ENCODE measurements at places on chromosomes 6 and 20. TPM values are rescaled to one million over a fixed set of nuclear protein-coding genes. Genes with fewer than 3 reads are reported as not detected.

- no peak for DNase-seq
Observed at GRCh38 chr6:3551716-3552511, 95.1 kb upstream of the SLC22A23 start.

The MLN gene
- not detected for total RNA-seq

DNA sequence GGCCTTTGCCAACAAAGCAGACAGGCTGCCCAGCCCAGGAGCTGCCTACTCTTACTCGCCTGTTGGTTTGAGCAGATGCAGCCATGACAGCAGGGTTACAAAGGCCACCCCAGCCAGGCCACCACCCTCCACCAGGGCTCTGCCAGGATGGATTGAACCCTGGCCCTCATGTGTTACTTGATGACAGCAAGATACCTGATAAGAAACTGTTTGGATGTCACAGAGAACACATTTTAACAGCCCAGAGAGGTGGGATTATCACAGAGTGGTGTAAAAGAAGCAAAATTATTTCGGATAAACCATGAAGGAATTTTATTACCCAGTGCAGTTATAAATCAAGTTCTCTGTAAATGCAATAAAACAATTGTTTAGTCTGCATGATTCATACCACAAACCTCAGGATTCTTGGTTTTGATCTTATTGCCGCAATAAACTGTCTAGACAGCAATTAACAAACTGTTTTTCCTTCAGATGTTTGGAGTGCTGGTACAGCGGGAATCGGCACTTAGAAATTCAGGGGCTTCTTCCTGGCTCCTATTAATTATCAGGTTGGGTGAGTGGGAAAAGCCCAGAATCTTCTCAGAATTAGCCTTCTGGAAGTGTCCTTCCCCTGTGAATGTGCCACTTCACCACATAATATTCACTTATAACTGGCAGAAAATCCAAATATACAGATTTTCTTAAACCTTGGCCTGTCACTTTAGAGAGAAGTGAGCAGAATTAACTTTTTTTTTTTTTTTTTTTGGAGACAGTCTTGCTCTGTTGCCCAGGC is 58.0 kb upstream of the SALL4 start:
- DNase-seq = peak; percentile 87

GRCh38 chr6:43616725-43617472 is 12.2 kb downstream of the GTPBP2 start:
- DNase-seq = no peak

- DNase-seq = no peak
Observed at GRCh38 chr20:43736588-43737158, 9.9 kb upstream of the GTSF1L start.

- peak; percentile 42 for DNase-seq
Observed at GRCh38 chr6:31821301-31822035, 6.1 kb upstream of the HSPA1B start.

The C20orf144 gene
- total RNA-seq = not detected

DNA sequence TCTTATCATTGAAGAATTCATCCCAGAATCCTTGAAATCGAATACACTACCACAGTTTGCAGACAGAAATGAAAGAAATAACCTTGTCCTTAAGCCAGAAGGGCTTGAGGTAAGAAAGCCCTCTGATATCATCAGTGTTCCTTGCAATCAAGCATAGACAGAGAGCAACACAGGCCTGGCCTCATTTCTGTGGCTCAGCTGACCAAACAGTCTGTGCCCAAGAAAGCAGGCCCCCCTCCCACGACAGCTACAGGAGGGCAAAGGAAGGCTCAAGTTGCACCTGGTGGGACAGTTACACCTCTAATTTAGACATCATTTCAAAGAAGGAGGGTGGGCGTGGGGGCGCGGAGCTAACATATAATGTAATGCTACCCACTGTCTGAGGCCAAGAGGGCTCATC is 21.6 kb downstream of the KIF16B start:
- no peak for DNase-seq

GRCh38 chr20:7348253-7348652 is 580.8 kb downstream of the BMP2 start:
- no peak for DNase-seq

GRCh38 chr20:41452226-41452625 is 85.6 kb upstream of the EMILIN3 start:
- DNase-seq = no peak

- no peak for DNase-seq
Observed at GRCh38 chr6:12007887-12008286, 4.2 kb upstream of the HIVEP1 start.

The RWDD1 gene
- total RNA-seq = 32.5 TPM

GRCh38 chr6:163738725-163739407 is 324.3 kb downstream of the QKI start:
- DNase-seq = peak; percentile 12

GRCh38 chr6:18262702-18263417 is 1.5 kb downstream of the DEK start:
- no peak for DNase-seq

- no peak for DNase-seq
Observed at GRCh38 chr6:90294614-90294988, 2.0 kb downstream of the BACH2 start.

The STMN3 gene
- 9.4 TPM for total RNA-seq

The PPIL6 gene
- 1.0 TPM for total RNA-seq

DNA sequence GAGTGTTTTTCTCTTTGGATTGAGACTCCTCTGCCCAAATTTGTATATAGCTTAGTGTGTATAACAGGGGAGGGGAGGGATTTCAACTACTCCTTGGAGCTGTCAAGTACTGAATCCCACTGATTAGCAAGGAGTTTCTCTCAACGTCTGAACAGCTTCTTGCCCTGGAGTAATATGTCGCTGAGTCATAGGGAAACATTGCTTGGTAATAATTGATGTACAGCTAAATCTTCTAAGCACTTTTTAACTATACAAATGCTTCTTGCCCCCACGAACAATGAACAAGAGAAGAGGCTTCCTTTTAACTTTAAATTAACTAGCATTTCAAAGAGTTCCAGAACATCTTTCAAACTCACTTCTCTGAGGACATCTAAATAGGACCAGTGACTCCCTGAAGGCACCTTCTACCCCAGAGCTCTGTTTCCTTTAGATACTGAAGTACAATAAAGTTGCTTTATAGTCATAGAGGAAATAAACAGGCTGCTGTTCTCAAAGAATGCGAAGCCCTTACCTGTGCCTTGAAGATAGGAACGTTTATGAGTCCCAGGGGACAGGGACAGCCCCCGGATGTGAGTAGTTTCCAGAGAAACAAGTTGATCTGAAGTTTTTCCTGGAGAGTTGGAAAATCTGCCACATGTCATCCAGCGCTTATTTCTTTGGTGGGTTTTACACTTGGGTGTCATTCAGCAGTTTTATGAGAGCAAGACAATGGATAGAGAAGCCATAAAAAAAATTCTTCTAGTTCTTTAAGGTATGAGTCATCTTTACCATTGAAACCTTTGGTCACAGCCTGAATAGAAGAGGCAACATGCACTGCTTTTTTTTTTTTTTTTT is 462.5 kb upstream of the BTBD3 start:
- peak; percentile 78 for DNase-seq

DNA sequence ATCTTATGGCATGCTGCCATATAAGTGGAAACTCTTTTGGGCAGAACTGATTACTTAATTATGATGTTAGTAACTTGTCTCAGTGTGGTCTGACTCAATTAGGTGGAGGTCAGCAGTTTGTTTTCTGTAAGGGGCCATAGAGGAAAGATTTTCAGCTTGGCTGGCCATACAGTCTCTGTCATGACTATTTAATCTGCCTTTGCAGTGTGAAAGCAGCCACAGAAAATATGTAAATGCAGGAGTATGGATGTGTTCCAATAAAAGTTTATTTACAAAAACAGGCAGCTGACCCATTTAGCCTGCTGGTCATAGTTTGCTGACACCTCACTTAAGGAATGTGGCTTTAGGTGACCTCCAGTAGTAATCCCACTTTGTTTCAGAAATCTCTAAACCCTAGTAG is 700.7 kb downstream of the EPM2A start:
- DNase-seq = no peak

- DNase-seq = no peak
Observed at GRCh38 chr6:109164331-109164730, 69.0 kb downstream of the CEP57L1 start.

GRCh38 chr20:364905-365794 is 15.4 kb upstream of the TRIB3 start:
- DNase-seq = peak; percentile 69

DNA sequence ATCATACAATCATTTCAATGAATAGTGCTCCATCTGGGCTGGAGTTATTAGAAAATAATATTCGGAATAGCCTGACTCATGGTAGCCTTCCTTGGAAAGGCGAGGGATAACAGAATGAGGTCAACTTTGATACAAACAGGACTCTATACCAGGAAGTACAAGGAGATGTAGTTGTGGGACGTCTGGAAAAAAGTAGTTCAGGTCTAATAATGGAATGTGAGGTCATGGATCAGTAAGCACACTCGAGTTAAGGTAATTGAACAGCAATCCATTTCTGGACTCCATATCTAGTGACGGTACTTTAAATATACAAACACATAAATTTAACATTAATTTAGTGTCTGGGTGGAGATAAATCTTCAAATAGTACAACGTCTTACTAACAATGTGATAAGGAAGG is 1204.0 kb upstream of the ADGRB3 start:
- DNase-seq = no peak

- DNase-seq = peak; percentile 85
Observed at GRCh38 chr6:31826793-31827285, 699 bp upstream of the HSPA1B start.

DNA sequence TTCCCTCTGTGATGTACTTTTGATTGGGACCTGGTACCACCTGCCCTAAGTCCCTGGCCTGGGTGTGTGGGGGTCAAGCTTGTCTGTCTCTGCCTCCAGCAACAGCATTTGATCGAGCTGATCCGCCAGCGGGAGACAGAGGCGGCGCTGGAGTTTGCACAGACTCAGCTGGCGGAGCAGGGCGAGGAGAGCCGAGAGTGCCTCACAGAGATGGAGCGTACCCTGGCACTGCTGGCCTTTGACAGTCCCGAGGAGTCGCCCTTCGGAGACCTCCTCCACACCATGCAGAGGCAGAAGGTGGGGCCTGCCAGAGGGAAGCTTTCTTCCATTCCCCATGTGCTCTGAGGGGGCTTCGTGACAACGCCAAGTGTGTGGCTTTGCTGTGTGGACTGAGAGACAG is 5.4 kb downstream of the GID8 start:
- no peak for DNase-seq

GRCh38 chr6:137893181-137893580 is 26.1 kb downstream of the TNFAIP3 start:
- no peak for DNase-seq

DNA sequence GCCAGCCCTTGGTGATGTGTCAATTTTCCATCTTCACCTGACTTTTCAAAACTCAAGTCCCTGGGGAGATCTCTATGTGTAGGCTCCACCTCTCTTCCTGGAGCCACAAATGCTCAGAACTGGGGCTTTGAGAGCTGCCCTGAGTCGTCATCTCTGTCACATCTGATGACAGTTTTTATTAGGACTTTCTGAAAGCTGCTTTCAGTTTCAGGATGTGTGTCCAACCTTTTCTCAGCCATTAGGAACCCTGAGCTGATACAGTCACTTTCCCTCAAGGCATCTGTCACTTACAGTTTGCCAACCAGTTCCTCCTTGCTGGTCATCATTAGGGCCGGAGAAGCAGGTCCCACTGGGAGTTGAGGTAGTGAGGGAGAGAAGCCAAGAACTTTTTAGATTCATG is 365.9 kb upstream of the CHD6 start:
- no peak for DNase-seq

The PKIB gene
- 5.2 TPM for total RNA-seq

DNA sequence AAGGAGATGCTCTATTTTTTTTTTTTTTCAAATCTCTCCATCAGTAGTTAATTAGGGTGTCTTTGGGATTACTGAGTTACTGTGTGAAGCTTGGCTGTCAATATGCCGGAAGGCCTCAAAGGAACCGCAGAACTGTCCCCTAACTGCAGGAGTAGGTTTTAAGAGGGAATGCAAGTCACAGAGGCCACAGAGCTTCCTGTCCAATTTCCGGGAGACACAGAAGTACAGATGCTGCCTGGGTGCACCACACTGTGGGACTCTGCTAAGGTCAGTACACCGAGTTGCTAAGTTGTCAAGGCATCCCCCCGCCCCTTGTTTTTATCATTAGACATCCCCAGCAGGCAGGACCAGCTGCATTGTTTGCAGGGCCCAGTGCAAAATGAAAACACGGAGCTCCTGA is 120.2 kb upstream of the RAB32 start:
- DNase-seq = no peak

- no peak for DNase-seq
Observed at GRCh38 chr20:60510356-60510755, 552.1 kb downstream of the CDH26 start.

- DNase-seq = peak; percentile 56
Observed at GRCh38 chr6:4936681-4937041, 67.2 kb downstream of the RPP40 start.

The DEK gene
- total RNA-seq = 123 TPM

GRCh38 chr6:167796192-167796981 is 30.3 kb upstream of the AFDN start:
- DNase-seq = no peak

The DEFB124 gene
- not detected for total RNA-seq

- no peak for DNase-seq
Observed at GRCh38 chr6:21560249-21560648, 33.3 kb upstream of the SOX4 start.
